ENCODE measurements at places on chromosomes 3 and 15.
A peak's percentile ranks its signal among the peaks of the same experiment; 100 is the strongest.

- DNase-seq: no peak
These were observed 11.3 kb downstream of the NBEAL2 start for GRCh38 chr3:46990573-46991374.

- DNase-seq: no peak
These were observed 6.5 kb upstream of the TM4SF18 start for GRCh38 chr3:149339931-149340309.

DNA sequence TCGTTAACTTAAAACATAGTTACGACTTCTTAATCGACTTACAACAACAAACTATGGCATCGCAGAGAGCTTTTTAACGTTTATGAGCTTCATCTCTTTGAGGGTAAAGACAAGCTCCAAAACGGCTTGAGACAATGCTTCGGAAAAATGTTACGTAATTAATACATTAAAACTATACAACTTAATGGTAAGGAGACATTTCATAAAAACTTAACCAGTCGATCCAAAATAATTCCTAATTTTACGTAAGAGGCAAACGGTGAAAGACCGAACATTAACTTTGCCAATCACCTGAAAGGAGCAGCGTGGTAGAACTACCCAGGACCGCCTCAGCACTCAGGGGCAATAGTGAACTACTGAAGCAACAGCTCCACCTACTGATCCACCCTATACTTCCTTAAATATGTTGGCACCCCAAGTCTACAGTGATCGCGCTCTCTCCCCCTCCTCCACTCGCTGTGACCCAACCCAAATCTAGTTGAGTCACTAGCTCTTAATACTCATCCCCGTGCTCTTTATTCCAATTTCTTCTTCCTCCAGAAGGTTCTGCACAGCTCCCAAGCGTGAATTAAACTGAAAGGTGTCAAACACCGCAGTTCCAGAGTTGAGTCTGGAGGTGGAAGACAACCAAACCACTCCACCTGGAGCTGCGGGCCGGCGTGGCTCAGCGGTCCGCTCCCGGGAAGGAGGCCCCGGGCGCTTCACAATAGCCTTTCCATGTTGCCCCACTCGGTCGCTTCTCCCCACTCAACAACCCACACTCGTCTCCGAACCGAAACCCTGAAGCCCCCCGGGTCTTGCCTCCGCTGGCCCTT lies 901 bp downstream of the NAA50 start:
- no peak for DNase-seq

GRCh38 chr3:180690061-180690460 lies 10.8 kb upstream of the CCDC39 start:
- no peak for DNase-seq

DNA sequence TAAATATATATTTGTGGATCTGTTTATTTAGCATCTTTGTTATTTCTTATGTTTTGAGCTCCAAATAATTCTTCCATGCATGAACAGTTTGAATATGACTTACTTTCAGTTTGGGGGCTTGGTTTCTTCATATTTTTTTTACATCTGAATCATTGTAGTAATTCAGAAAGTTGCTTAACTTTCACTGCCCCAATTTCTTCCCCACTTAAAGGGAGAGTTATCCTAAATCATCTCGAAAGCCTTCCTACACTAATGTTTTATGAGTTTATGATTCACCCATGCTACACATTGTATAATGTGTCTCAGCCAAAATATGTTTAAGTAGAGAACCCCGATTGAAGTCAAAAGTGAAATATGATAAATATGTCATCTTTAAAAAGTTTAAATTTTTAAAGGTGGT lies 47.8 kb downstream of the SPRED1 start:
- DNase-seq: no peak

- DNase-seq: no peak
These were observed 149.7 kb downstream of the RBMS3 start for GRCh38 chr3:29430558-29430971.

- no peak for DNase-seq
These were observed 37.0 kb downstream of the FEM1B start for GRCh38 chr15:68314563-68314962.

DNA sequence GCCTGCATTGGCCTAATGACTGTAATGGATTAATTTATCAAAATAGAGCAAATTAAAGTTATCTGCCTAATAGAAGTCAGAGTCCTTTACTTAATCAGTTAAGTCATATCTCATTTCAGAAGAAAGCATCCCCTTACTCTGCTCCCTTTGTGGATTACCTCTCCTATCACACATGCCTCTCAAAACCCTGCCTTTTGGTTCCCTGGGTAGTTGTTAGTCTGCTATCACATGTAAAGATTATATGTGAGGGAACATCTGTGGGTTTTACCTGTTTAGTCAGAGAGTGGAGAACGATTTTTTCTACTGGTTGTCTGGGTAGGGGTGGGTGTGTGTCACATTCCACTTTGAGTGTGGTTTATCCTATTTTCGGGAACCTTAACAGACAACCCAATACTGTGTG lies 16.4 kb downstream of the UBE2E2 start:
- DNase-seq: no peak

DNA sequence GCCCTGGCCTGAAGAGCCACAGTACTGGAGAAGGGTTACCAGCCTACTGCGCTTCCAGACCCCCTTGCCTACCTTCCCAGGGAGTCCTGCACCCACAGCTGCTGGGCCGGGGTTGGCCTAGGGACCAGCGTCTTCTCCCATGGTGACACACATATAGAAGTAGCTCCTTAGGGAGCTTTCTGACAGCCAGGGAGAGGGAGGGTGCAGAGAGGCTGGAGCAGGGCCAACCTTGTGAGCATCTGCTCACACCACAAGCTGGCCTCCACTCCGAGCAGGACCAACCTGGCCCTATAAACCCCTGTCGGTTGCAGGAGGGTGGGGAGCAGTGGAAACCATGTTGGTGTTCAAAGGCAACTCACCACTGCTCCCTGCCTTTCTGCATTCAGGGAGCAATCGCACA lies 35.2 kb downstream of the SRPRB start:
- DNase-seq: no peak

DNA sequence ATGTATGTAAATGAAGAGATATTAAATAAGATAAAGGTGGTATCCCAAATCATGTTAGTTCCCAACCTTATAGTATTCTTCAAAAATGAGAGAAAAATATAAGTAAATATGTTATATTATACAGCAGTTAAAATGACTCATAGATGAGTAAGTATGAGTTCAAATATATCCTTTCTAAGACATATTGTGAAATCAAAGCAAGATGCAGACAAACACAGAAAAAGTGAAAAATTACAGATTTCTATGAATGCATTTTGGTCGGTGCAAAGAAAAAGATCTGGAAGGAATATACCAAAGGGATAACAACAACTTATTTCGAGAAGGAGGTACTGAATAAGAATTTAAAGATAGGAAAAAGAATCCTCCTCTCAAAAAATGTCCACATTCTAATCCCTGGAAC lies 181.2 kb upstream of the TTC14 start:
- DNase-seq: no peak

GRCh38 chr3:197171481-197172067 lies 126.8 kb downstream of the DLG1 start:
- DNase-seq: no peak

GRCh38 chr3:168545591-168545990 lies 449.9 kb upstream of the GOLIM4 start:
- DNase-seq: peak; percentile 29

DNA sequence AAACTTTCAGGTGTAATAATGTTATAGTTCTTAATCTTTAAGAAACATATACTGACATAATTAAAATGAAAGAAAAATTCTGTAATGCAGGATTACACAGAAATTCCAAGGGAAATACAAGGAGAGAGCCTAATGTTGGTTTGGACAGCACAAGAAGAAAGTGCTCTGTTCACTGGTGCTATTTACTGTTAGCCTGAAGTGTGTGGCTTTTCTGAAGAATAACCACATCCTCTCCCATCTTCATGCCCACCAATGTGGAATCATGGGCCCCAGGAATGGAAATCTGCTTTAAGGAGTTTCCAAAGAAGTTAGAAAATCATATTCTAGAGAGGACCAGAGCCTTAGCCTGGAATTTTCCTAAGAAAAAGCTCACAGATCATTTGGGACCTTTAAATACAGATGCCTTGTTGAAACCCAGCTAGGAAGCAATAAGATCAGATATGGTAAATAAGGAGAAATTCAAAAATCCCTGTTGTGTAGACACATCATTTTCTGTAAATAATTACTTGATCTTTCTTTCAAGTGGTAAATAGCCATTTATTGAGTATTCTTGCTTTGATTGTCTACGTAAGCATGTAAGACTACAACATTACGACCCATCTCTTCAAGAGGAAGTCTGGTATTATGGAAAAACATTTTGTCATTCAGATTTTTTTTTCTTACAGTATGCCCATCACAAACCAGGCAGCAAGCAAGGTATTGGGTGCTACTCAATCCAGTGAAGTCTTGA lies 10.3 kb upstream of the USP50 start:
- DNase-seq: no peak

GRCh38 chr3:111238885-111239284 lies 167.3 kb downstream of the NECTIN3 start:
- DNase-seq: no peak

DNA sequence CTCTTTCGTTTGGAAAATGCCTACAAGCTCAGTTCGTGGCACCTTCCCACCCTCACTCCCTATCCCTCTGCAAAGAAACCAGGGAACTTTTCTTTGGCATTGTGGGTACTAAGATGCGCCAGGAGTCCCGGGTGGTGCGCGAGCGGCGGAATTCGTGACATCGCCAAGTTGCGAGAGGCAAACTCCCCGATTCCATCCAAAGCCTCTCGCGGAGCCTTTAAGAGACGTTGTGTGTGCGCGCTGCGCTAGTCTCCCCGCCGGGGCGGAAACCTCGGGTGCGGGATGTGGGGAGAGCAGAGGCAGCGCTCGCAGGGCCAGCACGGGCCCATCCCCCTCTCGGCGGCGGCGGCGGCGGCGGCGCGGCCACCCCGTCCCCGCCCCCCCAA lies 443 bp upstream of the NR2F2 start:
- DNase-seq: peak; percentile 81

- no peak for DNase-seq
These were observed 92.4 kb upstream of the THBS1 start for GRCh38 chr15:39488516-39488915.

DNA sequence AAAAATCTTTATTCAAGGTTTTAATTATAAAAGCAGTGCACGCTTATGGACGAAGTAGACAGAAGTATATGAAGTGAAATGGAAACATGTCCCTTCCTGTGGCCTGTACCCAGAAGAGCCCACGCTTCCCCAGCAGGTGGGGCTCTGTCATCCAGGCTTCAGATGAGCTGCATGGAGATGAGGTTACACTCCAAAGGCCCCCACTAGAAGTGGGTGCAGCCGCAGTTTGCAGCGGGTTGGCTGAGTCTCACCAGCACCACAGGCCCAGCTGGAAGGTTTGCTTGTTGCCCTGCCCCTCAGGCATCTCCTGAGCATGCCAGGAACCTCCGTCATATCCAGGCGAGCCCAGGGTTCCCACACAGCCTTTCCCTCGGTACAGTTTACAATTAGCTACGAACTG lies 33.1 kb downstream of the PRR20G start:
- peak; percentile 44 for DNase-seq

GRCh38 chr3:186888569-186888968 lies 41.8 kb upstream of the ST6GAL1 start:
- no peak for DNase-seq

DNA sequence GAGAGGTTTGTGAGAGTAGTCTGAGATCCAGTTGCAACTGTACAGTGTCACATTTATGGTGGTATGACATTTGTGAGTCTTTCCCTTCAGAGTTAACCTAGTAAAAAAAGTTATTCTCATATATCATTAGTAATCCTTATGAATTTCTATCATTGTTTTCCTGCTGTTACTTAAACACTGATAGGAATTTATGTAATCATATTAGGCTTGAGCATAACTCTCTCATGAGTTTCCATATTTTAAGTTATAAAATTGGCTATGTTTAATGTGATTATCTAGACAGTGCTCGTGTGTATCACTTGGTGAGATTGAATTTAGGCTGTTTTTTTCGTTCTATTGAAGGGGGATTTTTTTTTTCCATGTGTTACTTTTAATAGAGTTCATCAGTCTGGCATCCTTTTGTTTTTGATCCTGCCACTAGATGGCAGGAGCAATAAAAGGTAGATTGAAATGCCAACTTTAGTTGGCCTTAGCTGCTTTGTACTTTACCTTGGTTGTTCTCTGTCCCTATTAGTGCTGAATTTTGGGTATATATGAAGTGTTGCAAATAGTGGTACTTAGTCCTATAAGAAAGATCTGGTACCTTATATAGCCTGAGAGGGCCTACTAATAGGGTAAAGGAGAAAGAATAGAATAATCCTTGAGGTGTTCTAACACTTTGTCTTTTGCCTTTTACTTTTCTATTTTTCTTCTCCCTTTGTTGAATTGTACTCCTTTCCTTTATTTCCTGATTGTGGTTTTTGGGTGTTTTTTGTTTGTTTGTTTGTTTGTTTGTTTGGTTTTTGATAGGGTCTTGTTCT lies 17.9 kb downstream of the STT3B start:
- peak; percentile 21 for DNase-seq

GRCh38 chr3:100245136-100245535 lies 15.7 kb upstream of the TBC1D23 start:
- no peak for DNase-seq

- peak; percentile 88 for DNase-seq
These were observed 318.0 kb downstream of the FGF12 start for GRCh38 chr3:192409201-192409837.

GRCh38 chr15:61411902-61412510 lies 182.9 kb upstream of the RORA start:
- no peak for DNase-seq

DNA sequence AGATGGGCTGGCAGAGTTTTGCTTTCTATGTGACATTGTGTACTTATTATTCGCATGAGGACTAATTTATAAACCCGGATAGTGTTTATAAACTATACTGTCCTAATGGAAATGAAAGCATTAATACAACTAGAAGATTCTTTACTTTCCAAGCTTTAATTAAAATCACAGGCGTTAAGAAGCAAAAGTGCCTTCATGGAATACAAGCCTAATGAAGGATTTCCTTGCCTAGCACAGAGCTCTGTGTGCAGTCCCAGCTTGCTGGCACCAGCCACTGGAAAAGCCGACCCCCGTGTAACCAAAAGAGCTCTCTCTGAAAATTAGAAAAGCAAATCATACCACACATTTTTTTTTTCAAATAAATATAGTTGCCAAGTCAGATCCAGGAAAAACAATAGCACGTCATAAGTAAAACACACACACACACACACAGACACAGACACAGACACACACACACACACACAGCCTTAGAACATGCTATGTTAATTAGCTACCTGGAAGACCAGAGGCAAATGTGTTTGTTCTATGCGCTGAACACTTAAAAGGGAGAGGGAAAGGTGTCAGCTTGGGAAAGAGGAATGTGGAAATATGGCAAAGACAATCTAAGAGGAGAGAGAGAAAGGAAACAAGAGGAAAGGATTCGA lies 1084.2 kb downstream of the TUSC7 start:
- DNase-seq: no peak

DNA sequence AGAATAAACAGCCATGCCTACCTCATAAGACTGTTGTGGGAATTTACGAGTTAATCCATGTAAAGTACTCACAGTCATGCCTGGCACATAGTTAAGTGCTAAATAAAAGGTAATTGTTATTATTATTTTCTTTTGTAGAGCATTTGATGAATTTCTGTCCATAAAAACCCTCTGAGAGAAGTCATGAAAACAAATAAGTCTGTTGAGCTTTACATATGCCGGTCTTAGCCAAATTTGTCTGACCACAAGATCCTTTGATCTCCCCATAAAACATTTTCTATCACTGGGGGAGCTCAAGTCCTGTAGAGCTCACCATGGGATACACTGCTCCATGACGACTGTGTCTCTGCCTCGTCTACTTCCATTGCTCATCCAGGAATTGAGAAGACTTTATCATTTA lies 114.0 kb downstream of the MAGI1 start:
- DNase-seq: no peak

- DNase-seq: no peak
These were observed 25.1 kb downstream of the SOX14 start for GRCh38 chr3:137789236-137789635.

All from retina (tissue), 1 donor.